ENCODE measurements at places on chromosomes 13 and 19. TPM values are rescaled to one million over a fixed set of nuclear protein-coding genes. Genes with fewer than 3 reads are reported as not detected.

Gene CLEC17A
- total RNA-seq: not detected

Gene NALCN
- total RNA-seq: 5.6 TPM

Gene IGFLR1
- 0.72 TPM for total RNA-seq

Gene ZNF677
- 7.0 TPM for total RNA-seq

Gene PRDX2
- 371 TPM for total RNA-seq

Gene C2CD4C
- total RNA-seq: under 0.01 TPM

Gene INSL3
- not detected for total RNA-seq

Gene SPIB
- not detected for total RNA-seq

Gene XRCC1
- total RNA-seq: 12.5 TPM

DNA sequence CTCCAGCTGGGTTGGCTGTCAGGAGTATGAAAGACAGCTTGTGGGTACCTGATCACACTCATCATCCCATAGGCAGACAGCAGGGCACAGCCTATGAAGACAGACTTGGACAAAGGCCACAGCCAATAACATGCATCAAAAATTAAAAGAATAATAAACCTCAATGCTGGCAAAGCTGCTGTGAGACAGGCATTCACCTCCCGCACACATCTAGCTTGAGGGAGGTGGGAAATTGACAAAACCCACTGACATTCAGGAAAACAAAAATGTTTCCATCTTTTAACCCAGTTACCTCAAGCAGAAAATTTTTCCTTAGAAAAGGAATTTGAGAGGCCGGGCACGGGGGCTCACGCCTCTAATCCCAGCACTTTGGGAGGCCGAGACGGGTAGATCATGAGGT is 14.4 kb downstream of the IL12RB1 start:
- H3K4me1 ChIP-seq: no peaks in the 10 kb centered on the region
- no peak overlapping the region for H3K27ac ChIP-seq
- H3K4me3 ChIP-seq: no peak overlapping the region

DNA sequence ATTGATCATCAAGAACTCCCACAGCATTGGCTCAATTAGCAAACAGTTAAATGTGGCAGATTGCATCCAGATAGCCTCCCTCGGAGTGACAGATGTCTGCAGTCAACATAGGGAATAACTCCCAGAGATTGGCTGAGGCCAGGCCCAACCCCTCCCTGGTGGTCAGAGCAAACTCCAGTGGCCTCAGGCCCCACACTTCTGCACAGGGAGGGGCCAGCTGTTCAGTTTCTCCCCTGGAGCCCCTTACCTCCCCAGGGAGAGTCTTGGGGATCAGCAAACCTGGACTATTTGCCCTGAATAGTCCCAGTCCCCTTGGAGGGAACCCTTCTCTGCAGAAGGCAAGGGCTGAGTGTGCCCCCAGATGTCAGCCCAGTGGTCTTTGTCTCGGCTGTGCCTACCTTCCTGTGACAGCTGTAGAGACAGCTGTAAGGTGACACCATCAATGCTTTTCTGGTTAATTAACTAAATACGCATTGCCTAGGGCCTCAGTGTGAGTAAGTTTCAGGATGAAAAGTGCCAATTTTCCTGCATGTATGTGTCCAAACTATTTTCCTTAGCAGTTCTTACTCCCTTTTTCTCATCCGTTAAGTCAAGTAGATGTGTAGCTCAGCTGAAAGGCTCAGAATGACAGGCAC is 102.7 kb upstream of the UQCRFS1 start:
- H3K27me3 ChIP-seq: no peaks in the 10 kb centered on the region
- H3K4me3 ChIP-seq: no peak overlapping the region
- no peak overlapping the region for H3K27ac ChIP-seq
- no peak for DNase-seq

GRCh38 chr19:2356036-2356646 is 3.9 kb upstream of the TMPRSS9 start:
- DNase-seq: no peak
- no peak overlapping the region for H3K4me3 ChIP-seq
- peaks cover 20% of the 10 kb centered on the region for H3K27me3 ChIP-seq
- H3K36me3 ChIP-seq: peaks cover 14% of the 10 kb centered on the region
- no peak overlapping the region for H3K27ac ChIP-seq

GRCh38 chr19:39937094-39937720 is 2.8 kb upstream of the FCGBP start:
- no peaks in the 10 kb centered on the region for H3K27me3 ChIP-seq
- DNase-seq: no peak
- H3K4me1 ChIP-seq: no peaks in the 10 kb centered on the region
- H3K4me3 ChIP-seq: no peak overlapping the region

GRCh38 chr13:110636701-110637201 is 21.4 kb downstream of the NAXD start:
- peaks cover 68% of the 10 kb centered on the region for H3K36me3 ChIP-seq
- DNase-seq: no peak
- no peak overlapping the region for H3K27ac ChIP-seq
- H3K4me1 ChIP-seq: peaks cover 5% of the 10 kb centered on the region
- H3K27me3 ChIP-seq: no peaks in the 10 kb centered on the region

- H3K27ac ChIP-seq: no peak overlapping the region
- H3K27me3 ChIP-seq: no peaks in the 10 kb centered on the region
- H3K4me3 ChIP-seq: no peak overlapping the region
- H3K36me3 ChIP-seq: no peaks in the 10 kb centered on the region
- DNase-seq: no peak
Observed at GRCh38 chr13:110109140-110109783, 197.7 kb downstream of the COL4A1 start.

- DNase-seq: no peak
- H3K27me3 ChIP-seq: no peaks in the 10 kb centered on the region
- no peak overlapping the region for H3K27ac ChIP-seq
- H3K4me1 ChIP-seq: no peaks in the 10 kb centered on the region
Observed at GRCh38 chr19:46995492-46995891, 24.1 kb upstream of the NPAS1 start.

DNA sequence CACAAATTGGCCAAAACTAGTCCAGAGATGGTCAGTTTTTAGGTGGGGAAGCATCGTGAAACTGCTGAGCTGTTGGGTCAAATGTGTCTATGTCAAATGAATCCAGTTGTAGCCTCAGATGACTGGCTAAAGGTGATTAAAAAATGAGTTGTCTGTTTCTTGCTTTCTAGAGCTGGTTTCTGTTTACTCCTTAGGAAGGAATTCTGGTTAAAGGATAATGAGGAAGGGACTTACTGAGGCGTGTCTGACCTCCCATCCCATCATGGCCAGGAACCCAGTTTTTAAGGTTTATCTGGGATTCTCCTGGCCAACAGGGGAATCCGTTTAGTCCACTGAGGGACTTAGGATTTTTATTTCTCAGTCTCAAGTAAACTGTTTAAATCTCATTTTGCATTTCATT is 256.5 kb downstream of the UQCRFS1 start:
- no peaks in the 10 kb centered on the region for H3K36me3 ChIP-seq
- H3K4me1 ChIP-seq: peaks cover 10% of the 10 kb centered on the region
- no peaks in the 10 kb centered on the region for H3K27me3 ChIP-seq
- DNase-seq: no peak
- no peak overlapping the region for H3K4me3 ChIP-seq

- no peaks in the 10 kb centered on the region for H3K27me3 ChIP-seq
- H3K4me3 ChIP-seq: no peak overlapping the region
- no peaks in the 10 kb centered on the region for H3K4me1 ChIP-seq
Observed at GRCh38 chr13:106874323-106874722, 306.4 kb upstream of the ARGLU1 start.

DNA sequence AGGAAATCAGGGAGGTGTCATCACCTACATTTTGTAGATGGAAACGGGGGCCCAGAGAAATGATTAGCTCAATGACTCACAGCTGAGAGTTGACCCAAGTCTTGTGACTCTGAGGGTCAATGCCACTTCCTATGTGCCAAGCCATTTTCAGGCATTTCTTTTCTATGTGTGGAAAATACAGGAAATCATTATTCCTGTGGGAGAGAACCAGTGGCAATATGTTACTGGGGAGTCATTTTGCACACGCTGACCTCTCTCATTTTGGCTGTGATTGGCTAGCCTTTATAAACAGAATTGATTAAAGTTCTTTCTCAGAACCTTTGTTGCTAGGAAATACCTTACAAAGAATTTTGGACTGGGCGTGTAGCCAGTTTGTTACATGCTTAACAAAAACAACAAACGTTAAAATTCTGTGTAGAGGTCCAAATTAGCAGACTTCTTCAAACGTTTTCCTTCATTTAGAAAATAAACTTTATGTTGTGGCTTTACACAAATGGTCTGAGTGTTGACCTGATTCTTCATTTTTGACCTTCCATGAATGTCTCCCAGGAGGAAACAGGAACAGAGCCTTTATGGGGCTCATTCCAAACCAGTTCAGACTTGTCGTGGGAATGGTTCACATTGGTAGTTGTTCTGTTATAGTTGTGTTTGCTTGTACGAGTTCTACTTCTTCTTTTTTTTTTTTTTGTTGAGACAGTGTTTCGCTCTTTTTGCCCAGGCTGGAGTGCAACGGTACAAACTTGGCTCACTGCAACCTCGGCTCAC is 11.4 kb downstream of the PCCA start:
- H3K27me3 ChIP-seq: no peaks in the 10 kb centered on the region
- no peak overlapping the region for H3K4me3 ChIP-seq
- H3K27ac ChIP-seq: peak overlapping the region; percentile 27

DNA sequence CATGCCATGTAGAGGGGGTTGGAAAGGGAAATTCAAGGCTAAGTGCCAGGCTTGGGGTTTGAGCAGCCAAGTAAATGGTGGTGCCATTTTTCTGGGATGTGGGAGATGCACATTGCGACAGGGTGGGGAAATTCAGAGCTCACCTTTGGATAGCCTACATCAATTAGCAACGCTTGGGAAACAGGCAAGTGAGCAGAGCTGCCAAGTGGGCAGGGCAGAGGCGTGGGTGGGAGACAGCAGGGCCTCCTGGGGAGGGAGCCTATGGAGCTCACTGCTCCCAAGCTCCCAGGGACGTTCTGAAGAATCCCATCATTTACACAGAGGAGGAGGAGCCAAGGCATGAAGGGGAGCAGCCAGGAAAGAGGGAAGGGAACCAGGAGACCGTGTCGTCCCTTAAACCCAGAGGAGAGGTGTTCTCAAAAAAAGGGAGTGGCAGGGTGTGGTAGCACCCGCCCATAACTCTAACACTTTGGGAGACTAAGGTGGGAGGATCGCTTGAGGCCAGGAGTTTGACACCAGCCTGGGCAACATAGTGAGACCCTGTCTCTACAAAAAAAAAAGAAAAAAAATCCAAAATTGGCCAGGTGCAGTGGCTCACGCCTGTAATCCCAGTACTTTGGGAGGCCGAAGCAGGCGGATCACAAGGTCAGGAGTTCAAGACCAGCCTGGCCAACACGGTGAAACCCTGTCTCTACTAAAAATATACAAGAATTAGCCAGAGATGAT is 11.5 kb upstream of the CCNE1 start:
- peaks cover 3% of the 10 kb centered on the region for H3K27me3 ChIP-seq
- no peak for DNase-seq
- H3K36me3 ChIP-seq: no peaks in the 10 kb centered on the region
- H3K4me1 ChIP-seq: no peaks in the 10 kb centered on the region

DNA sequence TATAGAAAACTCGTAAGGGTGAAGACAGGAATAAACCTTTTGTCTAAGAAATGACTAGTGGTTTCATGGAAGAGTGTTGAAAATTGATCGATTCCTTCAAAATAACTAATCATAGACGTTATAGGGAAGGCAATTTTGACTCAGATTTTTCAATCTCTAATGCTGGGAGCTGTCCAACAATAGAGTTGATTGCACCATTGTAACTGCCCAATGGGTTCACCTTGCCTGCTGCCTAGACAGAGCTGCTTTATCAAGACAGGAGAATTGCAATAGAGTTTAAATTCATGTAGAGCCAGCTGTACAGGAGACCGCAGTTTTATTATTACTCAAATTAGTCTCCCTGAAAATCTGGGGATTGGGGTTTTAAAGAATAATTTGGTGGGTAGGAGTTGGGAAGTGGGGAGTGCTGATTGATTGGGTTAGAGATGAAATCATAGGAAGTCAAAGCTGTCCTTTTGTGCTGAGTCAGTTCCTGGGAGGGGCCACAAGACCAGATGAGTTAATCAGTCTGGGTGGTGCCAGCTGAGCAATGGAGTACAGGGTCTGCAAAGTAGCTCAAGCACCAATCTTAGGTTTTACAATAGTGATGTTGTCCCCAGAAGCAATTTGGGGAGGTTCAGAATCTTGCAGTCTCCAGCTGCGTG is 16.8 kb upstream of the ADGRE2 start:
- H3K36me3 ChIP-seq: no peaks in the 10 kb centered on the region
- no peak overlapping the region for H3K27ac ChIP-seq
- no peak for DNase-seq
- H3K4me1 ChIP-seq: no peaks in the 10 kb centered on the region

DNA sequence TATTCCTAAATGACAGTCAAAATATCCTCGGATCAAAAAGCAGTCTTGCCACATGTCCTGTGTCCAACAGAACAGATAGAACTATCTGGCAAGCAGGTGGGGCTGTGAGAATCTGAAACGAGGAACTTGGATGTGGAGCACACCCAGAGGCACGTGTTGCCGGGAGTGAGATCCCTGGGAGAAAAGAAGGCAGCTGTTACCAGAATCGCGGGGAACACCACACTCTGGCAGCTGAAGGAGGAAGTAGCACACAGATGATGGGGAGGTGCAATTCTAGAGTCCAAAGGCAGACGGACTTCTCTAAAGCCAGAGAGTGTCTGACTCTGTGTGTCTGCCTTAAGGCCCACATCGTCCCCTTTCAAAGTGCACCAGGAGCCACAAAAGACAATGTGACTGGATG is 22.3 kb downstream of the SLC7A1 start:
- H3K36me3 ChIP-seq: no peaks in the 10 kb centered on the region
- no peak overlapping the region for H3K27ac ChIP-seq
- H3K27me3 ChIP-seq: no peaks in the 10 kb centered on the region
- peak; percentile 39 for DNase-seq
- H3K4me3 ChIP-seq: no peak overlapping the region

- peaks cover 10% of the 10 kb centered on the region for H3K36me3 ChIP-seq
- peaks cover 5% of the 10 kb centered on the region for H3K4me1 ChIP-seq
- no peak for DNase-seq
- no peak overlapping the region for H3K4me3 ChIP-seq
- no peaks in the 10 kb centered on the region for H3K27me3 ChIP-seq
- no peak overlapping the region for H3K27ac ChIP-seq
Observed at GRCh38 chr13:48993150-48993549, 17.4 kb downstream of the FNDC3A start.

Data from IMR-90 (cell line).